ENCODE measurements at places on chromosomes 6 and 20.

- DNase-seq, result no peak
Observed at GRCh38 chr6:49801525-49801924, 14.4 kb upstream of the PGK2 start.

DNA sequence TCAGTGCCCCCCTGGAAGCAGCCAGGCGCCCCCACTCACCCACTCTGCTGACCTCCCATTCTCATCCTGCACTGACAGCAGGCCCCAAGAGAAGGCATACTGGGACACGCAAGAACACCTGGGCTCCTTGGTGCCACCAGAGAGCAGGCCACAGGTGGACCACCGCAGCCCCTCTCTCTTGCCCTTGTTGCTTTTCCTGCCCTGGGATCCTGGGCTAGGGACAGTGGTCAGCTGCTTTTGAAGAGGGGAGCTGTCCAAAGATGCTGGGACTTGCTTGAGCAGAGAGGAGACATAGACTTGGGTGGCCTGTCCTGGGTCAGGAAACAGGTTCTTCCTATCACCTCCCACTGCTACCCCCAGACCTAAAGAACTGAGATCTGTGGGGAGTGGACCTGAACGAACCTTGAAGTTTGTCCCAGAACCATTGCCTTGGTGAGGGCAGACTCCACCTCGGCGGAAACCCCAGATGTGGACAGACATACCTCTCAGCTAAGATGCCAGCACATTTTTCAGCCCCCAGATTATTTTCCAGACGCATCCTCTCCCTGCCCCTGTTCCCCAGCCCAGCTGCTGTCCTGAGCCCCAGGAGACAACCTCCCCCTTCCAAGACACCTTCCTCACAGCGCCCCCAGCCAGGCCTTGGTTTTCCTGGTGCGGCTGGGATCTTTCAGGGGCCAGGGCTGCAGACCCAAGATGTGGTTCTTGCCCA lies 1.1 kb downstream of the GLP1R start:
- DNase-seq, result no peak

DNA sequence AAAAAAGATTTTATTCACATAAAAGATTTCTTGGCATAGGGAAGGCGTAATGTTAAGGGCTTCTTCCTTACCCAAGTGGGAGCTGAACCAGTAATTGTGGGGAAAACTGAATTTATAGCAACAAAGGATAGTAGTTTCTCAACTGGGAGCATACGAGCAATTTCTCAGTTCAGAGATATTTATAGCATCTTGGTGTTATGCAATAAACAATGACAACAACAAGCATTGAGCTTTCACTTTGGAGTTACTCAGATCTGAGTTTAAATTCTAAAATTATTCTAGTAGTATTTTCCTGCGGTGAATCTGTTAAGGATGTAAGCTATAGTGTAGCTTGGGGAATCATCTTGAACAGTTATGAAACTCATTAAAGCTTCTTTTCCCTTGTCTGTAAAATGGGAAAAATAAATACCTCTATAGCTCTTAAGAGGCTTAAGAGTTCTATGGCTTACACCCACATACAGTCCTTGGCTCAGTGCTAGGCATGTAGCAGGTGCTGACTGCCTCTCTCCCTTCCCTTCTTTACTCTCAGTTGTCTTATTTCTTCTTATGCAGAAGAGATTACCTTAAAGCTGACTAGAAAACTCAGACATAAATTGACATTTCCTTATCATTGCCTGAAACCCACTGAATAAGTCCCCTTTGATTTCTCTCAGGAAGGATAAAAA lies 58.8 kb downstream of the SAMD5 start:
- no peak for DNase-seq

- no peak for DNase-seq
Observed at GRCh38 chr6:35745509-35745908, 8.7 kb downstream of the ARMC12 start.

GRCh38 chr20:23231561-23232218 lies 118.9 kb upstream of the NXT1 start:
- no peak for DNase-seq

DNA sequence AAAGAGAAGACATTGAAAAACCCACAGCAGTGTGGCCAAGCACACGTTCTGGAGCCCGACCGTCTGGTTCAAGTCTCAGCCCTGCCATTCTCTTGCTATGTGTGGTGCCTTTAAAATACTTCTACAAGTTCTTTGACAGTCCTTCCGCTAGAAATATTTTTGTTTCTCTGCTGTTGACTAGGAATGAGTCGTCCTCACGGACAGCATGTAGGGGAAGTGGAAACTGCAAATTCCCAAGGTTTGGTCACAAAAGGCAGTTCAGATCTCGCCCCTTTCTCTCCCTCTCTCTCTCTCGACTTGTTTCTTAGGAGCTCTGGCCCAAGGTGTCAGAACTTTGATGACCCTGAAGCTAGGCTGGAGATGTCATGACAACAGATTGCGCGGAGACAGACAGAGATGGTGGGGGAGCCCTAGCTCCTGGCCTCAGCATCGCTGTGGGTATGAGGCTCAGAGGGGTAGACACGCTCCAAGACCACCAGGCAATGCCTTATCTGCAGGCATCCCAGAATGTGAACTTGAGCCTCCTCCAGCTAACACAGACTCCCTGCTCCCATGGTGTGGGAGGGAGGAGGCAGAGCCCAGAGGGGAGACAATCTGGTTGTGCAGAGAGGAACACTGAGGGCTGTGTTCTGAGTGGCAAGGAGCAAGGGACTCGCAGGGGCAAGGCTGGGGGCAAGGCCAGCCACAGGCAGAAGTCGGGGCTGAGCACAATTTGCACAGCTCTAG lies 368.9 kb upstream of the SULF2 start:
- no peak for DNase-seq

DNA sequence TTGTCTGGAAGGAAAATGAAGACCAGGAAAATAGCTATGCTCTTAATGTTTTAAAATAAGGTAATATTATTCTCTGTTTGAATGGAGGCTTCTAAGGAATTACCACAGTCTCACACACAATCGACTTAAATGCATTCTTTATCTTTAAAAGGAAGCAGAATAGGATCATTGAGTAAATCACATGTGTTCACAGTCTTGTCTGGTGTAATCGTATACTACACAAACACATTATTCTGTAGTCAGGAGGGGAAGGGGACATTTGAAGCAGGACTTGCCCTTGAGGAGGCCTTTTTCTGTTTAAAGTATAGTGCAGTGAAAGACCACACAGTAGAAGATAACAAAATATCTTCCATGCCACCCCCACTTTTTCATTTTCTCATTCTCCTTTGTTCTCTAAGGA lies 20.6 kb upstream of the REV3L start:
- DNase-seq, result no peak

DNA sequence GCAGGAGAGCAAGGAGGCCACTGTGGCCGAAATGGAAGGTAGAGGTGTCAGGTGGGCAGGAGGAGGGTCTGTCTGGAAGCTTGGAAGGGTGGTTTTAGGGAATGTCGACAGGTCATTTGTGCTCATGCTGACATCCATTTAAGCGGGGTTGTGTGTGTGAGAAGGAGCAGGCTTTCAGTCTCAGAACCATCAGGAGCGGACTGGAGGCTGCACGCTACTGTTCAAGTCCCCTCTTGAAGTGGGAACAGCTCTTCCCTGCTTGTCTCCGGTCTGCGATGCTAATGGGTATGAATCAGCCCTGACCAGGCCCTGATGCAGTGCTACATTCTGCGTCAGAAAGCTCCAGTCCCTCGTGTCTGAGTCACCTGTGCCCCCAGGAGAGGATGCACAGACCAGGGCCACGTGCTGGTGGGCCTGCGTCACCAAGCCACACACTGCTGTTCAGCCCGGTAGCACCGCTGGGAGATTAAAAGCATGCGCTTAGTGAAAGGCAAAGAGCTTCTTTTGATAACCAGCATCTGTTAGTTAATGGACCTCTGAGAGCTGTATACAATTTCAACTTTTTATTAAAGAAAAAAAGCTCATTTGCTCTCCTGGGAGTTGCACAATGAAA lies 58.0 kb downstream of the APCDD1L start:
- DNase-seq, result no peak

GRCh38 chr20:57594092-57594951 lies 25.9 kb downstream of the ZBP1 start:
- DNase-seq, result peak; percentile 36

DNA sequence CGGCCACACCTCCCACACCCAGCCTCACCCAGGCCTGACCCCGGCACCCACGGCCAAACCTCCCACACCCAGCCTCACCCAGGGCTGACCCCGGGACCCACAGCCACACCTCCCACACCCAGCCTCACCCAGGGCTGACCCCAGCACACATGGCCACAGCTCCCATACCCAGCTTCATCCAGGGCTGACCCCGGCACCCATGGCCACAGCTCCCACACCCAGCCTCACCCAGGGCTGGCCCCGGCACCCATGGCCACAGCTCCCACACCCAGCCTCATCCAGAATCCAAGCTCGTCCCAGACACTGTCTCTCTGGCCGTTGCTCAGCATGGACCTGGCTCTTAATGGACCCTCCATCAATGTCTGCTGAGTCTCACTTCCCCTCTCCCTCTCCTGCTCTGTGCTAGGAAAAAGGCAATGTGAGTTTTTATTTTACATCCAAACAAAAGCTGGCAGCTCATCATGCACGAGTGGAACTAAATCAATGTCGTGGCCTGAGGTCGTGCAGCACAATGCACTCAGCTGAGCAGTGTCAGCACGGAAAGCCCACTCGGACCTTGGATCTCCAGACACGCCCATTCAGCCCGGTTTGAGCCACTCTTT lies 36.1 kb downstream of the NINL start:
- DNase-seq, result no peak
